Retina (tissue), 1 donor: ENCODE measurements at places on chromosomes 4 and X.

DNA sequence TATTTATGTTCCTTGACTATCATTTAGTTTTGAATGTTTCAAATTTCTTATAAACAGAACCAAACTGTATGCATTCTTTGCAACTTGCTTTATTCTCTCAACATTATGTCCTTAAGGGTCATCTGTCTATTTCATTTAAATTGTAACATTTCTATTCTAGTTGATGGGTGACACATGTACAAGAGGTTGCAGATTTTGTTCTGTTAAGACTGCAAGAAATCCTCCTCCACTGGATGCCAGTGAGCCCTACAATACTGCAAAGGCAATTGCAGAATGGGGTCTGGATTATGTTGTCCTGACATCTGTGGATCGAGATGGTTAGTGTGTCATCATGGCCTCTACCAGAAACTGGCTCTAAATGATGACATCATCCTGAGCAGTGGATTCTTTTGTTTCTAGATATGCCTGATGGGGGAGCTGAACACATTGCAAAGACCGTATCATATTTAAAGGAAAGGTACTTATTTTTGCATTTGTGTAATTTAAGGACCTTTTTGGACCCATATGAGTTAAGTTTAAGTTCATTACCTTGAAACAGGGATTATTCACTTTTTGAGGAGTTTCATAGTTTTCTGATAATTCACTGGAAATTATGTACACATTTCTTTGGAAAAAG is 6.1 kb downstream of the LIAS start:
- no peak for DNase-seq

DNA sequence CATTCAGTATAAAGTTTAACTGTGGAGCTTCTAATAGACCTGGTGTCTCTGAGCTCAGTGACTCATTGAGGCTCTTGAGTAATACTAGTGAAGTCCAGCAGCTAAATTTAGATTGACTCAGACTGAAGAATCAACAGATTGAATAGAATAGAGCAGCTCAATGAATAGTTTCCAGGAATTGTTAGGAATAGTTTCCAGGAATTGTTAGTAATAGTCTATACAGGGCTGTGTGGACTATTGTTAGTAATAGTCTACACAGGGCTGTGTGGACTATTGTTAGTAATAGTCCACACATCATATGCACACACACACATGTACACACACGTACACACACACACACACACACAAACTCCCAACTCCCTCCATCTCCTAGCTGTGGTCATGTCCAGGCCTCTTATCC is 3.0 kb downstream of the GIMD1 start:
- DNase-seq, result no peak

DNA sequence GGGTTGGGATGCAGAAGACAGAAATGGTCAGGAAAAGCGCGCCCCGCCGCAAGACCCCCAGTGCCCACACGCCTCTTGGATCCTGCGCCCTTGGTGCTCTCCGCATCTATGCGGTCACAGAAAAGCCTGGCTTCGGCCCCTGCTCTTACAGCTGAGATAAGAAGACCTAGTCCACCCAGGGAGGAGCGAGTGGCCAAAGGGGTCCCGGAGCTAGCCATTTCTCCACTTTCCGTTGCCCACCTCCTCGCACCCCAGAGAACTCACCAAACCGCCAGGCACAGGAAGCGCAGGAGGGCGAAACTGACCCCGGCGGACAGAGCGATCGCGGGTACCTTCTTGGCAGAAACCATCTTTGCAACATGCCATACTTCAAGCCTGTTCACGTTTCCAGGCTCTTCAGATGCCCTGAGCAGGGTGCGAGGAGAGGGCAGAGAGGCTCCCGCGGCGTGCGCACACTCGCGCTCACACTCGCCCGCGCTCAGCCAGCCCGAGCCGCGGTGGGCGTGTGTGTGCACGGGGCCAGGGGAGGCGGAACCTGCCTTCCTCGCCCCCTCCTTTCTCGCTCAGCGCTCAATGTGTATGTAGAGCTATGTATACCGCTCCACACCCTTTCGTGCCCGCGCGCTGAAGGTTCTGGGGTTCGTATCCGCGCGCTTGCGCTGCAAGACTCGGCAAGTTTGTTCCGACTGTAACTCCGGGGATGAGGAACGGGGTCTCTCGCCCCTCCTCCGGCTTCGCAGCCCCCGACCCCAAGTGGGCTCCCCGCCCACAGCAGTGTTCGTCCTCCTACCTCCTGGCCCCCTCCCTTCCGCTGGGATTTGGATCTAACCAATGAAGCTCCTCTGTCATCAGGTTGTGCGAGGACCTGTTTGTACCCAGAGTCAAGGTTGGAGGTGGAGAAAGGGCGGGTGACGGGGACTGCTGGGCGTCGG is at the start of gene GABRA4:
GABRA4 (minus strand) TSS at position 507 of the 932 bp plus-strand sequence; CDS start at position 350, 157 bp downstream.
- DNase-seq, result peak; percentile 76

DNA sequence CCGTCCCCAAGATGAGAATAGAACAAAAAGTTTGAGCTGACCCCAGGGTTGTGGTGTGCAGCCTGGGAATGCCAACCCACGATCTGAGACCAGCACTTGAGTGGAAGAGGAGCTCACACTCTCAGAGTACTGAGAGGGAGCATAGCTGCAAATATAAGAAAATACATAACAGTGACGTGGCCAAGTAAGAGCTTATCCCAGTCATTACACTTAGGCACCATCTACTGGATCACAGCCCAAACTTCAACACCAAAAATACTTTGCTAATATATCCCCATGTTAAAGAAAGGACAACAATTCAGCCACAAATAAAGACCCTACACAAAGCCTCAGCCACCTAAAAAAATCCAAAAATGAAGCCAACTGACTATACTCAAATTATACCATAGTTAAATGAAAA is 33.3 kb upstream of the CXCL6 start:
- DNase-seq, result no peak

GRCh38 chr4:5142726-5143125 is 91.4 kb downstream of the STK32B start:
- no peak for DNase-seq

GRCh38 chr4:8218371-8219031 is 19.4 kb downstream of the SH3TC1 start:
- no peak for DNase-seq

- no peak for DNase-seq
Observed at GRCh38 chrX:151985955-151986354, 11.5 kb upstream of the GABRE start.

GRCh38 chr4:139522457-139522856 is 33.6 kb downstream of the SETD7 start:
- peak; percentile 57 for DNase-seq

DNA sequence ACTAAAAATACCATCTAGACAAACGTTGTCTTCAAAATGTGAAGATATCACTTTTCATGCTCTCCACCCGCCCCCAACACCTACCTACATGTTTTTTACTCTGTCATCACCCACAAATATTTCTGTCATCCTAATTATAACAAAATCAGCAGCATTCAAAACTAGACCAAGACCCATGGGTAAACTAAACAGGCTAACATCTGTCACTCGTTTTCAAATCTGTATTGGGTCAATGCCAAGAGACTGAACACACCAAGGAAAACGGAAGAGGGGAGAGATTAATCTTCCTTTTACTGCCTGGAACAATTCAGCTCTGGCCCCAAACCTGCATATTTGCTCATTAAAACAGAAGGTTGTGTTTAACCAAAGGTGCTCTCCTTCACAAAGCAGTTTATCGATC is 17.5 kb downstream of the FAM184B start:
- peak; percentile 79 for DNase-seq

DNA sequence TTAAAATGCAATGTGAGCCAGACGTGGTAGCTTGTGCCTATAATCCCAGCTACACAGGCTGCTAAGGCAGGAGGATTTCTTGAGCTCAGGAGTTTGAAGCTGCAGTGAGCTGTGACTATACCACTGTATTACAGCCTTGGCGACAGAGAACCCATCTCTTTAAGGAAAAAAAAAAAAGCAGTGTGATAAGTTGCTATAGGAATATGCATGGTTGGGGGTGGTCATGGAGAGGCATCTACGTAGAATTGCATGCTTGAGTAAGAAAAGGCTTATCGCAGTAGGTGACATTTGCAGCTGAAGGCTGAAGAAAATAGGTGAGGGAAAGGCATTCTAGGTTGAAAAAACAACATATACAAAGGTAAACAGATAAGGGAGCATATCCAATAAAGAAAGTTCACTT is 4.1 kb downstream of the DIAPH2 start:
- no peak for DNase-seq

DNA sequence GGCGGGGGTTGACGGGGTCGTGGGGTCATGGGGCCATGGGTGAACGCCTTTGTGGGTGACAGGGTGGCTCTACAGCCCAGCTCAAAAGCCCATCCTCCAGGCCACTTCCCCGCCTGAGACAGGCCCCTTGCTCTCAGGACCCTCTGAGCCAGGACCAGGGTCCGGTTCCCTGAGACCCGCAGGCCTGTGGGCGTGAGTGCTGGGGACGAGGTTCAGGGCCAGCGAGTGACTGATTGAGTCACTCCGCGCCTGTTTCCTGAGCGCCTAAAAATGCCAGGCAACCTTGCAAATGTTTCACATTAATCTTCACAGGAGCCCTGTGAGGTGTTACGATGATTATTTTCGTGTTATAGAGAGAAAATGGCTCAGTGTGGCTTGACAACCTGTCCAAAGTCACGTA is 97.8 kb downstream of the ZNF674 start:
- peak; percentile 10 for DNase-seq

DNA sequence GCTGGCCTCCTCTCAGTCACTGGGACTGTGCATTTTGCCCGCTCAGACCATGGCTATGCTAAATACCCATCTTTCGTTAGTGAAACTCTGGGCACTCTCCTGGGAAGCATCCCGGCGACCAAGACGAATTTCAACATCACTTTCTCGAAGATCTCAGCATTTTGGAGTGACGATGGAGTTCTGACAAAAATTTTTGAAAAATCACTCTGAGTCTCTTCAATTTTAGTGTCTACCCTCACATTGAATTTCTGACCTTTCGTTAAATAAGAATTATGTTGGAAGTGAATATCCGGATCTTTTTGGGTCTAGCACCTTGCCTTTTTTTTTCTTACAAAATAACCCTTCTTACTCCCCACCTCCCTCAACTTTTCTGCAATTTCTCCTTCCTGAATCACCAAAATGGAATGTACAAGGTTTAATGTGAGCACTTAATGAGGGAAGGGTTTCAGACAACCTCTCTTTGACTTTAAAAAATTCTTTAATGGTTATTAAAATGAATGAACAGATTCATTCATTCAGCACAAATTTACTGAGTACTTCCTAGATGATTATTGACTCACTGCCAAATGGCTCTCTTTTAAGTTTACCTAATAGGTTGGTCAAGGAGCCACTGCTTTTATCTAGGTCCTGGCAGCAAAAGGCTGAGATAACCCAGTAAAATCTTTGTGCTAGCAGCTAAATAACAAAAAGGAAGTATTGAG is 746 bp upstream of the AADAT start:
- DNase-seq, result no peak

DNA sequence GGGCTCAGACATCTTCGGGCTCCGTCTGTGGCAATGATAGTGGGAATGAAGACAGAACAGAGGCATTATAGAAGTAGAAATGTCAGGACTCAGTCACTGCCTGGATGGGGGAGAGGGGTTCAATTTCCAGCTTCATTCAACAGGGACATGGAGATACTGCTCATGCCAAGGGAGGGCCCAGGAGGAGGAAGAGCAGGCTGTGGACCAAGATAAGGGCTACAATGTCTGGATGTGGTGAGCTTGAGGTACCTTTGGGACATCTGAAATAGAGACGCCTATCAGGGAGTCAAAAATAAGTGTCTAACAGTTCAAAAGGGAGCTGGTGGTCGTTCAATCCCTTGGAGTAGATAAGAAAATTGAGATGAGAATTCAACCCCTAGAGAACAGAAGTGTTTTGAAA is 34.5 kb downstream of the ELF4 start:
- DNase-seq, result no peak

DNA sequence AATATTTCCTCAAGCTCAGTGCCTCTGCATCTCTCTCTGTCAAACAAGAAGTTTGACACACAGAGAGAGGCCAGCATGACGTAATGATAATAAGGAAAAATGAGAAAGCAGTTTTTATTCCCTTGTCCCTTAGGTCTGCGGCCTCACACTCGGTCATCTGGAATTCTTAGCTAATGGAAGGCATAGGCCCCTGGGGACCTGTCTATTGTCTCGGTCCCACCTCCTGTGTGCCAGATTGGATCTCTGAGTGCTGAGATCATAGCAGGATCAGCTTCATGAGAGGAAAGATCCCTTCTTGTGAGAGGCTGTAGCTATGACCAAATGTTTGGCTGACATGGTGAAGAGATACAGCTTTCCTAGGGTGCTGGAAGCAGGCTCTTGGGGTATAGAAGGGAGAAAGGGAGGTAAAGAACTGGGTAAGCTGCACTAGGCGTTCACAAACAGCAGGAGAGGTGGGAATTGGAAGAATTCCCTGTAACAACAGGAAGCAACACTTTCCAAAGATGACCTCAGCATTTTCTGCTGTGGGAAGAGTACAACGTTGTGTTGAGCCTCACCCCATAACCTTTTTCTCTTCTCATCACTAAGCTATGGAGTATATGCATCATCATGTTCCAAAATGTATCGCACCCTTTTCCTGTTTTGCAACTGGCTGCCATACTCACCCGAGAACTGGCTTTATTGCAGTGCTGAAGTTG is 20.2 kb downstream of the TMEM31 start:
- no peak for DNase-seq

GRCh38 chr4:120549011-120549570 is 373.4 kb downstream of the PRDM5 start:
- DNase-seq, result peak; percentile 41

DNA sequence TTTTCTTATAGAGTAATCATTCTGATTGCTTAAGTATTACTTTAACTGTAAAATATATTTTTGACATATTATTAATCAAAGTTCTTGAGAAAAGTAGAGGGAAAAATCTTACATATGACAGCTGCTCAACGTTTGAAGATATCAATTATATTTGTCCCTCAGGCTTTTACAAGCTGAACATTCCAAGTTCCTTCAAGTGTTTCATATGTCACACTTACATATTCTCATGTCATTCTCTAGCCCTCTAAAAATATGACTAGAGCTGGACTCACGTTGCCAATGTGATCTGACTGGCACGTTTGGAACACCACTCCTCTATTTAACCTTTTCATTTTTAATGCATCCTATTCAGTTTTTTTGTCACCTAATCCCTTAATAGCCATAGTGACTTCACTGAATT is 492.9 kb downstream of the PCDH18 start:
- DNase-seq, result no peak

GRCh38 chrX:85851418-85851817 is 195.9 kb downstream of the CHM start:
- DNase-seq, result no peak

GRCh38 chrX:11129534-11130105 is 18.5 kb downstream of the HCCS start:
- no peak for DNase-seq

DNA sequence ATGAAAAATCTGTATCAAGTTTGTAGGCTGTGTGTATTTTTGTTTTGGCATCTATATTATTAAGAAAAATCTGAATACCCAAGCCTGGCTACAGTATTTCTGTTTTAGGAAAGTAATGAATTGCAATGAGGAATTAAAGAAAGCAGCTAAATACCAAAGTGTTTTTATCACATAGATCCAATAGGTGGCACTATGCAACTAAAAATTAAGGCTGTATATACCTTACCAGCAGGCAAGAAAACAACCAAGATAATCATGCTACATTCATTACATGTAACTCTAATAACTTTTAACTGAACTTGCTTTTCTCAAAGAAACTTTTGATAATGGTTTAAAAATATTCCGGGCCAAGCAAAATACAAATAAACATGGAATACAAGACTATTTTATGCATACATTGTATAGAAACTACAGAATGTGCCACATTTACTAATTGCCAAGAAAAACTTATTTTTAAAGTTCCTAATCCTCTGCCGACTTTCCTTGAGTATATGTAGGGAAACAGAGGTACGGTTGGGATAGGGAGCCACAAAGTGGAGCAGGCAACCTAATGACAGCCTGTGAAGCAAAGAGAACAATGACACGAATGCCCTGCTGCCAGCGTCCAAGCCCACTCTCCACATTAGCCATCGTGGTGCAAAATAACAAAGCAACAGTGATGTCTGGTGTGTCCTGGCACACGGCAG is 63.7 kb downstream of the SEC24D start:
- peak; percentile 22 for DNase-seq
